ENCODE measurements at places on chromosomes 12 and 14. TPM values are rescaled to one million over a fixed set of nuclear protein-coding genes. Genes with fewer than 3 reads are reported as not detected.

Gene ZNF705A
- 0.34 TPM for total RNA-seq

Gene SLC7A7
- total RNA-seq = 12.6 TPM

Gene CFAP73
- total RNA-seq = not detected

Gene PTPRB
- total RNA-seq = 63.4 TPM

Gene CABP1
- not detected for total RNA-seq

Gene KRT6C
- not detected for total RNA-seq

Gene SIX6
- total RNA-seq = not detected

Gene RNASE1
- 182 TPM for total RNA-seq

Gene TSHR
- not detected for total RNA-seq

Gene OAS1
- 46.4 TPM for total RNA-seq

Gene RND1
- 4.1 TPM for total RNA-seq

Gene LRFN5
- total RNA-seq = not detected

Gene FZD10
- total RNA-seq = not detected

Gene RFX4
- total RNA-seq = not detected

Gene CFAP54
- 4.2 TPM for total RNA-seq
